ENCODE measurements at places on chromosomes 7 and 10.

- no peak for DNase-seq
Observed at GRCh38 chr7:151336027-151336708, 5.4 kb upstream of the NUB1 start.

DNA sequence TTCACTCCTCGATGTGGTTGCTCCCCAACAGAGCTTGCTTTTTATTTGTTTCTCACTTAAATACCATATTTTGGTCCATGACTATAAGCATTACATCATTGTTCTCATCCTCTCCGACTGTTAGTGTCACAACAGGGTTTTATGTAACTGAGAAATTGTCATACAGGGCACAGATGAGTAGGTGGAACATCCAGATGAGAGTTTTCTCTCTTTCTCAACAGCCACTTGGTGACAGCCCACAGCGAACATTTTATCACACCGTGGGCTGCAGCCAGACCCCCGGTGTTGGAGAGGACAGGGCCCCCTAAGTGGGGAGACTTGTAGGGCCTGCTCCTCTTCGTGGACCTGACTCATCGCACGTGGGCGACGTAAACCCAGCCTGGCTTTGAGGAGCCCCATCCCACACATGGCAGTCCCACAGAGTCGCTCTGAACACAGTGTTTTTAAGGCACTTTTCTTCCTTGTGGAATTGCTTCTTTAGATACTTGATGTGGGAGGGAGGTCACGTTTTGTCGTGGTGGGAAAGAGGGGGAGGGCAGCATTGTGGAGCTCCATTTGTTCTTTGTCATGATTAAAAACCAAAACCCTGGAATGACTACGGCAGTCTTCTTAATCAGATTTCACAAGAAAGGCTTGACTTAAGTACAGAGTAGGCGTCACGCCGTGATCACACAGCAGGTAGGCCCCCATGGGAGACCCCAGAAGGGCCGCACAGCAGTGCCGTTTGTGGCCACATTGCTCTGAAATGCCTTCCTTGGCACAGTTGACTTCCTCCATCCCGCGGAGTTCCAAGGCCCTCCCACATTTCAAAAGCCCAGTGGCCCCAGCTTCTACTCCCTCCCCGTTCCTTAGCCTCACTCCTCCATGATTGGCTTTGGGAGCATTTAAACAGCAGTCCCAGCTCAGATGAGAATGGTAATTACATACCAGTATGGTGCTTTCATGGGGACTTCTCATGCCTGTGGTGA, 220.6 kb downstream of the CCDC3 start:
- DNase-seq: no peak

DNA sequence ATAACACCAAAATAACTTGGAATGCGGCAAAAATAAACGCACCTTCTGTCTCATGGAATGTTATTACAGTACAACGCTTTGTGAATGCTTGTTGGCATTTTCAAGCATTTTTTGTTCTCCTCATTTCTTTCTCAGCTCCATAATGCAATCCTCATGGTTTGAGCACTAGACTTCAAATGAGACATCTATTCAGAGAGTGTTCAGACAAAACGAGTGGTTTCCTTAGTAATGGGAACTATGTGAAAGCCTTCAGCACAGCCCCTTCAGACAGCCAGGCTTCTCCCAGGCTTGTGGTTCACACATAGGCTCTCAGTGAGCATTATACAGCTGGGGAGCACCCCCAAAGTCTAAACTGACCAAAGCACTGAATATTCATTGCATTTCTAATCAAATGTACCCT, 8.6 kb upstream of the LRRN3 start:
- DNase-seq: no peak

DNA sequence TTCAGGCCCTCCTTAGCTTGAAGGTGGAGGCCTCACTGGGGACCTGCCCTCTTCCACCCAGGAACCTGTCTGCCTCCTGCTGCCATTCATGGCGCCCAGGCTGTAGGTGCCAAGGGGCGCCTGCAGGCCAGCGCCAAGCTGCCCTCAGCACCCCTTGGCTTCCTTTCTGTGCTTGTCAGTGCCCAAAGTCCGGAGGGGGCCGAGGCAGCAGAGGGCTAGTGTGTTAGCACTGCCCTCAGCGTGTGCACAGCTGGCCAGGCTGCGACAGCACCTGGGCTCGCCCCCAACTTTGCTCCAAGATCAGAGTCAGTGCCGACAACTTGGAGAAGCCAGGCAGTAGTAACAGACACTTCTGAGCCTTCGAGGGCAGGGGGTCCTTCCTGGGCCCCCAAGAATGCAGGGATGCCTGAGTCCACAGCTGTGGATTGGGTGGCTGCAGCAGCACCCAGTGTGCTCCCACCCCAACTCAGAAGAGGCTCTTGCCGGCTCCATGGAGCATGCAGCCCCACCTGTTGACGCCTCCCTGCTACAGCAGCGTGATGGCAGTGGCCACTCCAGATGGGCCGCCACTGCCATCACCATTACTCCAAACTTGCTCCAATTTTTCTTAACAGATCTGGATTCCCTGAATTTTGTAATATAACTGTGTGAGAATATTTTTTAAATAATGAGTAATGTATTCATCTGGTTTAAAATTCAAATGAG, 41.7 kb downstream of the CACUL1 start:
- DNase-seq: no peak

GRCh38 chr10:115065801-115066200, 27.4 kb upstream of the ATRNL1 start:
- no peak for DNase-seq

GRCh38 chr7:31488562-31489203, 25.2 kb upstream of the ITPRID1 start:
- peak; percentile 94 for DNase-seq

- DNase-seq: no peak
Observed at GRCh38 chr7:77254915-77255314, 55.3 kb upstream of the FGL2 start.

- no peak for DNase-seq
Observed at GRCh38 chr10:70270952-70271351, 12.9 kb downstream of the NPFFR1 start.

DNA sequence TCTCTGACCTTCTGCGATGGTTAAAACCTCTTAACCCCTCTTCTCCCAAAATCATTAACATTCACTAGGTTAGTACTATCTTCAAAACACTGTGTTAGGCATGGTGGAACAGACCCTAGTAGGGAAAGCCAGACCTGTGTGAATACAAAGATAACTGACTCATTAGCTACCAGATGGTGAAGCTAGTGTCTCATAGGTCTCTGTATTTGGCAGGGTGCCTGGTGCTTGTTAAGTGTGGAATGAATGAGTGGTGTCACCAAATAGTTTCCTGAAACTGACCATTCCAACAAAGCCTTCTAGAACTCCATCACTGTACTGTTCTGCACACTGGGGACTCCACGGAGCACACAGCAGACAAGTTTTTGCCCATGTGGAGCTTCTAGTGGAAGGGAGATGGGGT, 27.7 kb upstream of the TM9SF3 start:
- DNase-seq: peak; percentile 96

- no peak for DNase-seq
Observed at GRCh38 chr7:18859318-18859717, 258.1 kb downstream of the TWIST1 start.

- DNase-seq: no peak
Observed at GRCh38 chr10:27998954-27999275, at the start of gene ODAD2. TSS of gene ODAD2 (minus strand) at chr10:27999079. CDS start at chr10:27995142, 3,937 bp downstream.

- peak; percentile 81 for DNase-seq
Observed at GRCh38 chr10:4242561-4243035, 457.6 kb upstream of the KLF6 start.

DNA sequence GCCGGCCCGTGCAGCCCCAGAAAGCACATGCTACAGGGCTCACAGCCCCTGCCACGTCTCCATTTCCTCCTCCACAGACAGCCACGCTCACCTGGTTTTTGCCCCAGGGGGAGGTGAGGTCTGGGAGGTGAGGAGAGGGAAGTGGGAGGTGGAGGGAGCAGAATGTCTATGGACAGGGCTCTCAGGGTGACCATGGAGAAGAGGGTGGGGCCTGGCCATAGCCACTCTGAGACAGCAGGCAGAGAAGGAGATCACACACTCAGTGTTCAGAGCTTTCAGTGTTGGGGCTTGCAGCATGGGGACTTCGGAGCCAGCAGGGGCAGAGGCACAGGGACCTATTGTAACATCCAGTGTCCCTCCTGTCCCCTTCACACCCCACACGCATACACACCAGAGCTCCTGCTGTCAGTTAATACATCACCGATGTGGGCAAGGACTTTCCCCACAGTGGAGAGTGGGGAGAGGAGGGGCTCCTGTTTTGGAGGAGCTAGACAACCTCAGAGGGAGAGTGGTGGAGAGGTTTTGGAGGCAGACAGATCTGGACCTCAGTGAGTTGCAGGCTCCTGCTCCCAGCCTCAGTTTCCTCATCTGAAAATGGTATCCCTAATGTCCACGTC, 14.4 kb downstream of the WDFY4 start:
- DNase-seq: peak; percentile 6

DNA sequence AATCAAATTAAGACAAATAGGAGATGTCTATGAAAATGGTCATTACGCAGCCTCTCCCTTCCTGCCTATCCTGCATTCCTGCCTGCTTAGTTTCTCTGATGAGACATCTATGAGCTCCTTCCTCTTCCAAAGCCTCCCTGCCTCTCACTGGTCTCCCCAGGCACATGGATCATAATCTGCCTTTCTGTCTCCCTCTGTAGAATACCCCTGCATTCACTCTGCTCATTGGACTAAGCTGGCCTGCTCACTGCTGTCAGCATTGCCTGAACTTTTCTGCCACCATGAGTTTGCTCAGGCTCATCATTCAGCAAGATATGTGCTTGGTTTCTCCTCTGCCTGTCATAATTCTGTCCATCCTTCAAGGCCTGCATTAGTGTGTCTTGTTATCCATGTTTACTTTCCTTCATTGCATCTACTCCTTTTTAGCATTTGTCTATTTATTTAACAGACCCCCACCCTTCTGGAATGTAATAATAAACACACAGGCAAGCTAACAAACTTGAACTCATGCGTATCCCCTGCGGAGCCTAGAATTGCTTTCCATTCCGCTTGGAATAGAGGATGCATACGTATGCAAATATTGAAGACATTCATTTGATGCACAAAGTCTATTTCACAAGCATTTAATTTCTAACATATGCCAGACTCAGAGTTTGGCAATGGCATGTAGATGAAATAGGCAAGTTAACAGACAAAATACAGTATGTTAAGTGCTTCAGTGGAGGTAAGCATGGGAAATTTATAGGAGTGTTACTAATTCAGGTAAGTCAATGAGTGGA, 88.3 kb downstream of the PTPRZ1 start:
- DNase-seq: peak; percentile 84

GRCh38 chr10:101615525-101616116, 27.5 kb downstream of the DPCD start:
- no peak for DNase-seq

GRCh38 chr10:101141616-101142532, 10.8 kb downstream of the TLX1 start:
- peak; percentile 83 for DNase-seq

- DNase-seq: peak; percentile 80
Observed at GRCh38 chr7:32658034-32658433, 162.7 kb downstream of the AVL9 start.

GRCh38 chr7:43240565-43240964, 128.1 kb downstream of the HECW1 start:
- DNase-seq: no peak

GRCh38 chr10:78579576-78579975, 489.2 kb upstream of the ZMIZ1 start:
- no peak for DNase-seq

DNA sequence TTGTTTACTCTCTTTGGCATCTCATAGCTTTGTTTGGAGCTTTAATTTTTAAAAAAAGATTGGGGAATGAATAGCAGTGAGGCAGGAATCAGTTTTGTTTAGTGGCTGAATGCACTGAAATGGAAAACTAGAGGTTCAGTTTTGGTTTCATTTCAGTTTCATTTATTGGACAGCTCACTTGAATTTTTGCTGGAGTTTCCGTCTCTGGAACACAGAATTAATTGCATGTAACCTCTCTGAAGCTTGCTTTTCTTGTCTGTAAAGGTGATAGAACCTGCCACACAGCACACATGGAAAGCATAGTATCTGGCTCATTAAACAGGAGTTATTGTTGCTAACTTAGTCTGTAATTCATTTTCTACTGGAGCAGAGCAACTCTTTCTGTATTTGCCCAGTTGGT, 7.1 kb downstream of the GRM8 start:
- peak; percentile 74 for DNase-seq

DNA sequence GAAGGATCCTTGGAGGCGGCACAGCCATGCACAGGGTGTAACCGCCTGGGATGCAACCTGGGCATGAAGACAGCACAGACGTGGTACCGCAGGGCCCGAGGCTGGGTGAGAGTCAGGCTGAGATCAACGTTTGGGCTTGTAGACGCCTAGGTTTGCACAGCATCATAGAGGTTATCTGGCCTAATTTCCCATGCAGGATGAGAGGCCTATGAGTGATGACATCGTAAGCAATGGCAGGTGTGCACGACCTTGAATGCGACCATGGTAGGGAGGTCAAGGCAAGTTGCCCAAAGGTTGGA, 7.5 kb downstream of the CALML3 start:
- no peak for DNase-seq

GRCh38 chr7:114631249-114631822, 216.7 kb downstream of the FOXP2 start:
- no peak for DNase-seq

DNA sequence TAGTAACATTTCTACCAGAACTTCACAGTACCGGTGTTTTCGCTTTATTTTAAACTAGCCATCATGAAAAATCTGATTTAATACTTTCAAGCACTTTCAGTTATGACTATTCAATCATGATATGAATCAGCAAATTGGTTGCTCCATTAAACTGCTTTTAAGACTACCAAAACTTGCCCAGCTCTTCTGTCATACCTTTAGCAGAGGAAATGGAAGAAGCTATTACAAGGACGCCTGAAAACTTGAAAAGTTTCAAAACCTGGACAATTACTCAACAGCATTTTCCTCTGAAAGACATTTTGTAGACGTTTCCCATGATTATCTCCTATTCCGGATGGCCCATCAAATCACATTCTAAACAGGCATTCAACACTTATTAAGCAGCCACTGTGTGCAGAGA, 2.0 kb downstream of the JAZF1 start:
- no peak for DNase-seq

DNA sequence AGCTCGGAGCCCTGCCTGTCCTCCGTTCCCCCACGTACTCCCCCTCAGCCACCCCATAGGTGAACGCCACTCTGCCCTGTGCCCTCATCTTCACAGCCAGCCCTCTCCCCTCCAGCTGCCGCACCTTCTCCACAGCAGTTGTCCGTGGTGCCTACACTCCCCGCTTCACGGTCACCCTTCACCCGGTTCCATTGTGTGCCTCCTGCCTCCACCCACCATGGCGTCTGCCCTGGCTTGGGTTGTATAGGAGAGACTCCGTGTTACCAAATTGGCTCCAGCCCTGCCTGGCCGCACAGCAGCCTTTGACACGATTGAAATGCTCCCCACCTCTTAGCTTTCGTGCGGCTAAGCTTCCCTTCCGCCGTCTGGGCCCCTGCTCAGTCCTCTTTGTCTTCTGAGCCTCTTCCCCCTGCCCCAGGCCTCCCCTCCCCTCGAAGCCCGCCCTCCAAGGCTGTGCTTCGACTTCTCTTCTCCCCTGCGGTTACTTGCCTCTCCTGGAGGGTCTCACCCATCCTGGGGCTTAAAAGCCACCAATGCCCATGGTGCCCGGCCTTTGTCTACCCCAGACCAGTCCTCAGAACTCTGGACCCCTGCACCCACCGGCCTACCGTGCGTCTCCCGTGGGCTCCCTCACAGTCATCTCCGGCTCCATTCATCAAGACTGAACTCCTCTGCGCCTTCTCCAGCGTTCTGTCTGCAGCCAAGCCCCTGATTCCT, 18.5 kb upstream of the NODAL start:
- no peak for DNase-seq
